Calu3 (cell line): ENCODE measurements at places on chromosomes 7 and 10.

DNA sequence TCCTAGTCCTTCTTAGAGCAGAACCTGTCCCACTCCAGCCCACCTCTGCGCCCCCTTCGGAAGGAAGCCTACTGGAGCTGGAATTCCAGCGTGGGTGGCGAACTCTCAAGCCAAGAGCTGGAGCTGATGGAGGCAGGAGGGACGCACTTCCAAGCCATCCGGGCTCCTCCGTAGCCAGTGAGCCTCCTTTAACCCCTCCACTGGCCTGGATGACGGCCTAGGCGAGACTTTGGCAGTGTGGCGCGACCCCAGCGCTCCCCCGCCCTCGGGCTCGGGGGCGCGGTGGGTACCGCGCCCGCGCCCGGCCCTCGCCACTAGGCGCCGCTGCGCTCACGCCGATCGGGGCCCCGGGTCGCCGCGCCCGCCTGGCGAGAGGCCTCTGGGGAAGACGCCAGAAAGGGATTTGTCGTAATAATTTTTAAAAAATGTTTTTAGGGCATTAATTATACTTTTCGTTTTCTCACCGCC is 5.1 kb upstream of the EMX2 start:
- peak; percentile 28 for DNase-seq

DNA sequence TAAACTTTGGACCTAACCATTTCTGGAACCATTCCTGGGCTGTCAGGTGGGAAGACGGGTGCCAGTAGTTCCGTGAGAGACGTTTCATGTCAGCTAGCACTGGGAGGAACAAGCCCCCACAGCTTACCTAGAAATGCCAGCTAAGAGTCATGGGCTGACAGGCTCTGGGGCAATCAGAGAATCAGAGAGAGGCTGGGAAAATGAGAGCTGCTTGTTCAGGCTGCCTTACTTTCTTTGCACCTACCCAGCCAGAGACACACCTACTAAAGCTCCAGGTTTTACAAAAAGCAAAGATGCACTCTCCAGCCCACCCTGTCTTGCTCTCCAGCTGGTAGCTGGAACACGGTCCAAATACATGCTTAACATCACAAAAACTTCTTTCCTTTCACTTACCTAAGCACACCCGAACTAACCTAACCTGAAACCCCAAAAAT is 688 bp downstream of the PTN start:
- no peak for DNase-seq

- no peak for DNase-seq
These were observed 202.7 kb downstream of the TAX1BP1 start for GRCh38 chr7:27942711-27943110.

DNA sequence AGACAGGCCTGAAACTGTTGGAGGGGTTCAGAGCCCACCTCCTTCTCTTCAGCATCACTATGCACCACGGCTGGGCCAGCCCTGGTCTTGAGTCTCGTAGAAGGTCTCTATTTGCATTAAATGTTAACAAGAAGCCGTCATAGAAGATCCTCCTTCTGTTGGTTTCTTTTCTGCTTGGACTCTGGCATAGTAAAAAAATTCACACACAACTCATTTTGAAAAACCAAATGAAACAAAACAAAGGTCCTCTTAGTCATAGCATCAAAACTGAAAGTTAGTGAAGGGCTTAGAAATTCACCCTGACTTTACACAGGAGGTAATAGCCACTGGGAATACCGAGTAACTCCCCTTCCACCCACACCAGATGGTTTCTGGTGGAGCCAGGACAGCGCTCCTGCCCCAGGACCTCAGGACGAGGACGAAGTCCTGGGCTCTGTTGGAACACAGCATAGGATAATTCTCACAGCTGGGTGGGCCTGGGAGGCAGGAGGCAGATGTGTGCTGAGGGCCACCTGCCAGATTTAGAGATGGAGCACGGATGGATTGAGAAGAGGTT is 248.4 kb upstream of the KLF6 start:
- no peak for DNase-seq

DNA sequence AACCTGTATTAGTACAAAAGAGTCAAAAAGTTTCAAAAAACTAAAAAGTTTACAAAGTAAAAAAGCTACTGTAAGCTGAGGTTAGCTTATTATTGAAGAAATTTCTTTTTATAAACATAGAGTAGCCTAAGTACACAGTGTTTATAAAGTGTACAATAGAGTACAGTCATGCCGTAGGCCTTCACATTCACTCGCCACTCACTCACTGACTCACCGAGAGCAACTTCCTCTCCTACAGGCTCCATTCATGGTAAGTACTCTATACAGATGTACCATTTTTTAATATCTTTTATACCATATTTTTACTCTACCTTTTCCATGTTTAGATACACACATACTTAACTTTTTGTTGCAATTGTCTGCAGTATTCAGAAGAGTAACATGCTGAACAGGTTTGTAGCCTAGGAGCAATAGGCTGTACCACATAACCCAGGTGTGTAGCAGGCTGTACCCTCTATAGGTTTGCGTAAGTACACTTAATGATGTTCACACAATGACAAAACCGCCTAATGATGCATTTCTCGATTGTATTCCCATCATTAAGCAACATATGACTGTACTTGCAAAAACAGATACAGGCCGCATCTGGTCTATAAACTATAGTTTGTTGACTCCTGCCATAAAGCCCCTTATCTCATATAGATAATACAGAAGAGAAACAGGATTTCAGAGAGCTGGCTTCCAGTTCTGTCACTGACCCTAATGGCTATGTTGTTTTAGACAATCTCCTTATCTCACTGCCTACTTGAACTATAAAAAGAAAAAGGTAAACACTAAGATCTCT is 438.8 kb downstream of the HTR7 start:
- peak; percentile 23 for DNase-seq

DNA sequence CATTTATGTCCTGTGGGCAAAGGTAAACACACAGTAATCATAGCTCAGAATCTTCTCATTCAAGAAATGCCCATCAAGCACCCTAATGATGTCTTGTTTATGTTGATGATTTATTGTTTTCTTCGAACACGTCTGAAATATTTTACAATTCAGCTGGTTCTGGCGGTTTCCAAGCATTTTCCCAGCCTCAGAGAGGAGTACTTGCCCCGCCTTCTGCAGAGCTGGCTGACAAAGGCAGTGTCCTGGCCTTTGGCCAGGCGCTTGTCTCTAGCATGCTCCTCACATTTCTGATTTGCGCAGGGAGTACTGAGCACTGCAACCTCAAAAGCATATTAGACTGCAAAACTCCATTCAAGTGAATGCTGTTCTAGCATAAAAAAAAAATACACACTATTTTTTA is 314.2 kb upstream of the GNAI1 start:
- DNase-seq = no peak

DNA sequence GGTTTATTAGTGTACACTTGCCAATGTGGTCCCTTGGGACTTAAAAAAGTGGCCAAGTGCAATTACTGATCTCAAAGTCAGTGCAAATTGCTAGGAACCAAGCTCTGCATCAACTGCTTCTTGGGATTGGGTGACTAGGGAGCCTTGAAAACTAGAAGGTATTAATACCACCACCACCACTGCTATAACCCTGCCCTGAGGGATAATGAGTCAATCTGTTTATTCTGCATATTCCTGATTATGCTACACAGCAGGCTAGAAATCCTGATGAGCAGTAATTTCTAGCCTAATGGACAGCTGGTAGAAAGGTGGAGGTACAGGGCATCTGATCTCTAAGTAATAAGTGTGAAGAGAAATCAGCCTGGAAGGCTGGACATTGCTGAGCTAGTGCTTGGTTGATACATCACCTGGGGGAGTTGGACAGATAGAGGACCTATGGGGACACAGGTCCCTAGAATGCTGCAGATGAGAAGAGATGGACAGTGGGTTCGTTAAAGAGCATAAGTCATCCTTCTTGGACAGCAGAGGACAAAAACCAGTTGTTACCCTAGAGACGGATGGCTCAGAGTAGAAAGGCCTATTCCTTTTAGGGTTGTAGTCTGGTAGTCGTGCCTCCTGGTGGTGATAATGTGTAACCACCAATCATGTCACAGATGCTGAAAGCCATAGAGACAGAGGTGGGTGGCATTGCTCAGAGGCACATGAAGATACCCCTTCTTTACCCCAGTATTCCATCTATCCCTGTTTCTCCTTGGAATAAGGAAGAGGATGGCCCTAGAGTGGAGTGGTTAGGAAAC is 554.8 kb downstream of the SORCS1 start:
- no peak for DNase-seq

- DNase-seq = no peak
These were observed 175.9 kb downstream of the EBF3 start for GRCh38 chr10:129788215-129788614.

DNA sequence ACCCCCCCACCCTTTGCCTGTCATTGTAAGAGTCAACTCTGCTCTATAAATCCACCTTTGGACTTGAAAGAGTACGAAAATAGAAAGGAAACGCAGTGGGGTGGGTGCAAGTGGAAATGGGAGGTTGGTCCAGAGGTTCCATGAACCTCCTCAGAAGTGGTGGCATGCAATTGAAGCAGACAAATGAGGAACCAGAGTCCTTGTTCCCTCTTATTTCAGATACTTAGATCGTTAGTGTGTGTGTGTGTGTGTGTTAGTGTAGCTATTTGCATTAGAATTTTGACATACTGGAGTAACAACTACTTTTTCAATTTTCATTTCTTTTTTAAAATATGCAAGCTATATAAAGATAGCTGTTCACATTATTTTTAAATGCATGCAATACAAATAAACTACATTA is 18.1 kb upstream of the TFAM start:
- no peak for DNase-seq

GRCh38 chr10:119349341-119349740 is 142.0 kb downstream of the GRK5 start:
- no peak for DNase-seq

GRCh38 chr7:106788637-106789036 is 76.4 kb upstream of the PIK3CG start:
- no peak for DNase-seq

GRCh38 chr7:146805082-146805481 is 688.5 kb downstream of the CNTNAP2 start:
- DNase-seq = no peak

- DNase-seq = no peak
These were observed 21.3 kb upstream of the TMEM254 start for GRCh38 chr10:80057171-80057570.

DNA sequence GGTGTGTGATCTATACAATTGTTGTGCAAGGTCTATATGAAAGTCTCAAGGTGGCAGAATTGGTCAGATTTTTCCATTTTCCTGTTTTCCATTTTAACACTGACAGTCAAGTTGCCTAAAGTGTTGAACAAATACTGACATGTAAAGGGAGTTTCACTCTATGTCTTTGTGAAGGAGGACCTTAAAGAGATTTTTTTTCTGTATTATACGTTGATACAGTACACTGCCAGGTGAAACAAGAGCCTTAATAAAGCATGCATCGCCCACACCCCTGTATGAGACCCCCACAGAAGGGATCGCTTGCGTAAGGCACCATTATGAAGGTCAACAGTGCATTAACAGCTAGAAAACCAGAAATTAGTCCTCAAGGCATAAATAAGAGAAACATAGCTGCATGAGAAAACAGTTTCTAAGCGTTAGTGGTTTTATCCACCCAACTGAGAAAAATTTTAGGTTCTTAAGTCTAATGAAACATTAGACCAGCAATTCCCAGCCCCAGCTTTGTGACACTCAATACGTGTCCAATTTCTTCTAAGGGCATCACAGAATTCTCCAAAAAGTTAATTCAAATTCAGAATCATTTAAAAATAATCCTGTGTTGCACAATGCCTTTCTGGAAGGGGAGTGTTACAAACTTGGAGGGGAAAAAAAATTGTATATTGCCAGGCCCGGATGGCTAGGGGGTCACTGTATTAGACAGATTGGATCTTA is 6.9 kb downstream of the KLF6 start:
- no peak for DNase-seq

GRCh38 chr10:76315240-76315639 is 883.8 kb downstream of the LRMDA start:
- no peak for DNase-seq

DNA sequence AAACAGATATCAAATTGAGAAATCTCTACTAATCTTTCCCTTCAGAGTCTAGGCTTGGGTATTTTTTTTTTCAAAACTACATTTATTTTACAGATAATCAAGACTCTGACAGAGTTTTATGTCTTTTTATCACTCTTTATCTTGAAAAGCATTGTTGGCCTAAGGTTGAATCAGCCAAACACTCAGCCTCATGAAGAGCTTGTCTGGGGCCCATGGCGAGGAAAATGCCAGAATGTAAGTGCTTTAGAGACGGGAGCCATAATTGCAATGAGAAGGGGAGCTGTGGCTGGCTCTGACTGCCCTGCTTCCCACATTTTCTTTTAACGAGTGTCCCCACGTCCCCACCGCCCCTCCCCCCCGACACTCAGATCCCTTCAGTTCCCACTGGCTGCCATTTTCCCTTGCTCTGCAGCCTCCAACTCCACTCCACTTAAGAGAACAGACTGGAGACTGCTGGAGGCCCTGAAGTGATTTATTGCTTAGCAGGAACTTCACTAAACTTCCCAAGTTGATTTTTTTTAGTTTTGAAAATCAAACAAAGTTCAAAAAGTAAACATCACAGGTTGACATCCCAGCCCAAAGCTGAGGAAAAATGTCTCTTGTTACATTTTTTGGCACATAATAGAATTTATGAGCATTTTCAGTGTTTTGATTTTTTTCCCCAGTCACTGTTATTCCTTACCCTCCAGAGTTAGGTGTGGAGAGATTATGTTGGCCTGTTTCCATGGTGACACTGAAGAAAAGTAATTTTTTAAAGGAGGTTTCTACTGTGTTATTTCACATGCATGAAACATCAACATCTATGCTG is 637.5 kb upstream of the GALNT17 start:
- no peak for DNase-seq

DNA sequence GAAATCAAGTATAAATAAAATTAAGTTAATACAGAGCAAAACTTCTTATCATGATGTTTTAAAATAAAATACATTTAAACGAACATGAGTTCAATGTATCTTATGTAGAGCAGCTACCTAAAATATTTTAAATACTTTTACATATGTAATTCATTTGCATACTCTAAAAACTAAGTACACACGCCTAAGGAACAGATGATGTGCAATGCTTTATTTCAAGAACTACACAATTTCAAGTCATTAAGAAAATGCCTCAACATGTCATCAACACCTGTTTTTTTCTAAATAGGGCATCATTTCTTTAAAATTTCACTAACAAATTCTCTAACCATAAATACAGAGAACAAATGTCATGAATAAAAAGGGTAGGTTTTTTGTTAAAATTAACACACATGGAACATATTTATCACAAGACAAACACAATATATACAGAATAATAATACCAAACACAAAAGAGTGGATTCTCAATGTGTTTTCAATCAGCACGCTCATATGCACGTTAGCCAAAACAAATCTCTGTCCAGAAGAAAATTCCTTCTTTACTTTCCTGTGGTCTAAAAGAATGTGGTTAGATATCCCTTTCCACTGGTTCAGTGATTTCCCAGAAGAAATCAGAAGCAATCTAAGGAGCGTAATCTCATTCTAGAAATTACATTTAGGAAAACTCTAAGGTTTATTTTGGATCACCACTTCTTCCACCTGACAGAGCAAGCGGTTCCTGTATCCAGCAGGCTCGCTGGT is 73.0 kb upstream of the PFKP start:
- no peak for DNase-seq

GRCh38 chr10:116237970-116238369 is 35.0 kb downstream of the GFRA1 start:
- no peak for DNase-seq

- DNase-seq = no peak
These were observed 1283.9 kb upstream of the CELF2 start for GRCh38 chr10:9733766-9734165.
